Epithelial cell of proximal tubule (primary cell): ENCODE measurements at places on chromosomes 3 and 15. TPM values are rescaled to one million over a fixed set of nuclear protein-coding genes. Genes with fewer than 3 reads are reported as not detected.

DNA sequence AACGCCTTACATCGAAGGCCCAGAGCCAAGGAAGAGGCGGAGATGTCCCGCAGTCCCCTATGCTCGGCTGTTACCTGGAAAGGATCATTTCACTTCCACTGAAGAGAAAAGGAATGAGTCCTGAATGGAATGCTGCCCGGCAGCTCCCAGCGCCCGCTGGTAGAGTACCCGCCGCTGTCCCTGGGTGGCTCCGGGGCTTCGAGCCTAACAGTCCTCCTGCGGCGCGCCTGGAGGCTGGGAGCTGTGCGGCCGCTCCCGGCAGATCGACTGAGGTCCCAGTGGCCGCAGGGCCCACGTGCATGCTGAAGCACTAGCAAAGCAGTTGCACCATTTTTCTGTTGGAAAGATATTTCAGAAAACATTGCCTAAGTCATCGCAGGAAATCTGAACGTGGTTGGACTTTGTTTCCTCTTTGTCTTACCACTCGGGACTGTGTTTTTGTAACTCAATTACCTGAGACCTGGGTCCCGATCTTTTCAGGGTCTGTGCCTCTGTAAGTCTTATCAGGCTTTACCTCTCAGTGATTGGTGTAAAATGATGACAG is 984 bp downstream of the RNU6-1 start:
- no peak for DNase-seq

RTP4 gene
- total RNA-seq: 0.29 and 0.40 TPM in 2 replicates

SLC25A36 gene
- total RNA-seq: 26.8 and 34.4 TPM in 2 replicates

- DNase-seq: no peak
Observed at GRCh38 chr15:27094235-27094634, 123.3 kb downstream of the GABRG3 start.

- no peak for DNase-seq
Observed at GRCh38 chr3:113758389-113759024, 11.7 kb downstream of the ATP6V1A start.

- no peak for DNase-seq
Observed at GRCh38 chr3:65672871-65673815, 365.6 kb downstream of the MAGI1 start.

- no peak for DNase-seq
Observed at GRCh38 chr15:27214961-27215360, 244.0 kb downstream of the GABRG3 start.

GRCh38 chr3:12132881-12133280 is 25.8 kb downstream of the TIMP4 start:
- DNase-seq: no peak

DNA sequence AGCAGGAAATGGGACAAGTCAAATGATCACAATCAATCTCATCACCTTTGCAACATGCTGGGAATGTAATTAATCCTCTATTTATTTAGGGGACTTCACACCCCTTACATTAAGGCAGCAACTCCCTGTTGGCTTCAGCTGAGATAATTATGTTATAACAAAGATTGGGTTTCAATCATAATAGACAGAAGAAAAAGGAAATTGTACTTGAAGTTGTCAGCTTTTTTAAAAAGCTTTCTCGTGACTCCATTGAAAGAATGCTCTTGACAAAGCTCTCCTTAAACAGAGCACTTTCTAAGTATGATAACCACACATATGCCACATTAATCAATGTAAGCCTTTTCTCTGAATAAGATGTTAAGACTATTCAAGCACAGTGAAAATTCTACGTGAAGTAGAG is 65.7 kb downstream of the SHQ1 start:
- no peak for DNase-seq

- DNase-seq: no peak
Observed at GRCh38 chr3:66018057-66019033, 20.4 kb downstream of the MAGI1 start.

- no peak for DNase-seq
Observed at GRCh38 chr3:177322881-177323280, 125.6 kb upstream of the TBL1XR1 start.

DNA sequence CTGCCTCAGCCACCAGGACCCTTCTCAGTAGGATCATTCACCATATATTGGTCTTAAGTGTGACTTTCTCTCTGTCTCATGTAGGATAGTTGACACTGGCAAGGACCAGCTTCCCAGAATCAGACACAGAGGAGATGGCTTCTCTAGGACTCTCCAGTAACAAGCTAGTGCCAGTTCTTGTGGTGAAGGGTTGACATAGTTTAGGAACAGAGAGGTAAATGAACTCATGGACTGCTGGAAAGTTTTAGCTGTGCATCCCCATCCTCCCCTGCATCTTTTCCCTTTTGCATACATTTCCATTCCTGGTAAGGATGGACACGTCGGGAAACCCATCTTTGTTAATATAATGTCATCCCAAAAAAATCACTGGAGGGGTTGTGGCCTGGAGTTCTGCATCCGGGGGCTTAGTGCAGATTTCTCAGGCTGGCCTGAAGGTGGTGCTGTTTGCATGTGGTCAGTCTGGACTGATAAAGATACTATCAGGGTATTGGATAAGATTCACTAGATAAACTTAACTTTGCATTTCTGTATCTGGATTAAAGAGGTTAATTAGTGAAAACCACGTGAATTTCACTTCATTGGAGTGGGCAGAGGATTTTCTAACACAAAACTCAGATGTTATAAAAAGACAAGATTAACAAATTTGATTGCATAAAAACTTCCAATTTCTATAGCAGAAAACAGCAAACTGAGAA is 110.8 kb downstream of the TBC1D2B start:
- DNase-seq: no peak

- DNase-seq: no peak
Observed at GRCh38 chr3:43893727-43894126, 203.0 kb downstream of the ABHD5 start.

DNA sequence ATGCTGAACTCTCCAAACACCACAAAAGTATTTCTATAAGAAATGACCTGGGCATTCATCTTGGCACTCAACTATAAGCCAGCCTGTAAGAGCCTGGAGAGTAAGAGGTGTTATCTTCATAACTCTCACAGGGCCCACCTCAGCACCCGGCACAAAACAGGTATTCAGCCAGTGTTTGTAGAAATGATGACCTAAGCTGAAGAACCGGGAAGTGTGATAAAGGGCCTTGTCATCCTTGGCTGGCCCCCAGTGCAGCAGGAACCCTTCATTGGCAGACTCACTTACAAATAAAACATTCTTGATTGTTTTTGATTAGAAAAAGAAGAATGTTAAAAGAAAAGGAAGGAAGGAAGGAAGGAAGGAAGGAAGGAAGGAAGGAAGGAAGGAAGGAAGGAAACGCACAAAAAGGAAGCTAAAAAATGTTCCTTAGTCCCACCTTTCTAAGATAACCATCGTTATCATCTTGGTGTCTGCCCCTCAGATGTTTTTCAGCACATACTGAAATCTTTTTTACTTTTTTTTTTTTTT is 52.1 kb downstream of the DAPK2 start:
- DNase-seq: no peak

DNA sequence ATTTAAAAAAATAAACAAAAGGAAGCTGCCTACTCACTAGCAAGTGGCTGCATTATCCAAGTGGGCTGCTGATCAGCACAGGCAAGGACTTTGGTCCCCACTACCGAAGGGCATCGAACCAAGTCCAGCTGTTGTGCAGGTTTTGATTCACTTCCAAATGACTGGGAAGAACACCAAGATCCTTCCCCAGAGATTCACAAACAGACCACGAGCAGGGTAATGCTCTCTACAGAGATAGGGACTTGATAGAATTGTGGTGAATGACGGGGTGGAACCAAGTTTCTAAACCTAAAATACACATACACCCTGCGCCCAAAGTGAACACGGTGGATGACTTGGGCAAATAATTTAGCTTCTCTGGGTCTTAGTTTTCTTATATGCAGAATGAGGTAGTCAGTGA is 203.7 kb upstream of the ICE2 start:
- DNase-seq: no peak

- no peak for DNase-seq
Observed at GRCh38 chr15:70523616-70524015, 239.7 kb downstream of the UACA start.

- DNase-seq: no peak
Observed at GRCh38 chr3:152359385-152360248, 90.9 kb downstream of the MBNL1 start.

- DNase-seq: no peak
Observed at GRCh38 chr3:32700244-32700643, 15.3 kb downstream of the CNOT10 start.

ZSCAN2 gene
- total RNA-seq: 22.6 and 34.0 TPM in 2 replicates

GHRL gene
- not detected in 2 replicates for total RNA-seq

DNA sequence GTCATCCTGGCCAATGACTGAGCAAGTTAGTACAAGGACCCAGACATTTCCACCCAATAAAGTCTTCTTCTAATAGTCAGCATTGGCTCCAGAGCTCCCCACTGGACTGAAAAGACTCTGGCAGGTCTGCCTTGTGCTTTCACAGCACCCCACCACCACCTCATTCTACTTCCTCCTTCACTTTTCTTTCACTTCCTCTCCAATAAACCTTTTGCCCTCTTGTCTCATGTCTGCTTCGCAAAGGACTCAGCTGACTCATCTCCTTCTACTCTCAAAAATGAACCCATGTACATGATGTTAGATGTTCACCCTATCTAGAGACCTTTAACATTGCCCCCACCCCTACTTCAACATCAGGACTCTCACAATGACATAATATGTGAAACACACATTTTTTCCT is 181.0 kb upstream of the PPP2R3A start:
- no peak for DNase-seq

- DNase-seq: no peak
Observed at GRCh38 chr15:48720646-48721045, 75.1 kb upstream of the FBN1 start.

- no peak for DNase-seq
Observed at GRCh38 chr3:188979669-188980310, 192.0 kb upstream of the TPRG1 start.

DNA sequence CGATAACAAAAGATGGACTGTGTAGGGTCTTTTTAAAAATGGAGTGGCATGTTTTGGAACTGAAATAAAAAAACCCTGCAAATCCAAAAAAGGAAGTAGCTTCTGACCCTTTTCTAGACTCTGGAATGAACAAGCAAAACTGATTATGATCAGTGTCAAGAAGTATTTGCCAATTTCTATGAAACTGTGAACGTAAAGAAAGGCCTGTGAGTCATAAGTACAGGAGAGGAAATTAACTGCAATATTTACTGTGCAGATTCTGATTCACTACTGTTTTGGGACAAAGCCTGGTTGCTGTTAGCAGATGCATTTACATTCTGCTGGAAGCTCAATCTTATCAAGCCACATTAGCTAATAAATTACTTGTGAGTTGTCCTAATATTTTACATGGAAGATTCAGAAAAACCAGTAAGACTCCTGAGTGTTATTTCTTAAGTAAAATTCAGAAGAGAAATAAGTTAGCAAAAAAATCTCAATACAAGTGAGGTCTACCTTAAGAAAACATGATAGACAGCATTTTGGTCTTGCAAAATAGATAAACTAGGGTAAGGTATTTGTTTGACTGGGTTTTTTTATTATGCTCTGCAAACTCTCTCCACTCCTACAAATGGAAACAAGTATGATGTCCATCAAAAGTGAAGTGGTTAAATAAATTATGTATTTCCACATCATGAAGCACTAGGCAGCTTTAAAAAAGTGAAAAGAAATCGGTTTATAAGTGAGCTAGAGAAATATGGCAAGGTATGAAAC is 90.2 kb upstream of the LMOD3 start:
- no peak for DNase-seq

GRCh38 chr15:52097180-52097579 is 15.4 kb downstream of the BCL2L10 start:
- DNase-seq: no peak

GOLGA6L4 gene
- 0.23 and 0.36 TPM in 2 replicates for total RNA-seq

- DNase-seq: no peak
Observed at GRCh38 chr3:171956181-171956683, 83.1 kb upstream of the FNDC3B start.

VEPH1 gene
- total RNA-seq: 3.7 and 20.7 TPM in 2 replicates

- no peak for DNase-seq
Observed at GRCh38 chr3:9675736-9676290, 26.5 kb downstream of the MTMR14 start.

DNA sequence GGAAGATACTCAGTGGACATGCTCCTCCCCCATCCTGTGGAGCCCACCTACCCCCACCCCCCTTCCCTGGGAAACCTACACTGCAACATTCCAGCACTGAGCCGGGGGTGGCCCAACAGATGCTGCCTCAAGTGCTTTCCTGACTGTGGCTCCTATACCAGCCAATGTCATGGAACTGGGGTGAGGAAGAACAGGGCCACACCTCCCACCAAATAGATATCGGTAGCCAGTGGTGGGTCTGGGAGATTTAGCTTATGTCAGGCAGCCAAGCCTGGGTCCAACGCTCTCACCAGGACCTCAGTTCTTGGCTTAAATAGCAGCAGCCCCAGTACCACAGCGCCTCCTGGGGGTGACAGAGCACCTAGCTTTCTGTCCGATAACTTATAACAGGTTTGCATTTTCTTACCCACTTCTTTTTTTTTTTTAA is 30.3 kb downstream of the CDC25A start:
- DNase-seq: no peak

DNA sequence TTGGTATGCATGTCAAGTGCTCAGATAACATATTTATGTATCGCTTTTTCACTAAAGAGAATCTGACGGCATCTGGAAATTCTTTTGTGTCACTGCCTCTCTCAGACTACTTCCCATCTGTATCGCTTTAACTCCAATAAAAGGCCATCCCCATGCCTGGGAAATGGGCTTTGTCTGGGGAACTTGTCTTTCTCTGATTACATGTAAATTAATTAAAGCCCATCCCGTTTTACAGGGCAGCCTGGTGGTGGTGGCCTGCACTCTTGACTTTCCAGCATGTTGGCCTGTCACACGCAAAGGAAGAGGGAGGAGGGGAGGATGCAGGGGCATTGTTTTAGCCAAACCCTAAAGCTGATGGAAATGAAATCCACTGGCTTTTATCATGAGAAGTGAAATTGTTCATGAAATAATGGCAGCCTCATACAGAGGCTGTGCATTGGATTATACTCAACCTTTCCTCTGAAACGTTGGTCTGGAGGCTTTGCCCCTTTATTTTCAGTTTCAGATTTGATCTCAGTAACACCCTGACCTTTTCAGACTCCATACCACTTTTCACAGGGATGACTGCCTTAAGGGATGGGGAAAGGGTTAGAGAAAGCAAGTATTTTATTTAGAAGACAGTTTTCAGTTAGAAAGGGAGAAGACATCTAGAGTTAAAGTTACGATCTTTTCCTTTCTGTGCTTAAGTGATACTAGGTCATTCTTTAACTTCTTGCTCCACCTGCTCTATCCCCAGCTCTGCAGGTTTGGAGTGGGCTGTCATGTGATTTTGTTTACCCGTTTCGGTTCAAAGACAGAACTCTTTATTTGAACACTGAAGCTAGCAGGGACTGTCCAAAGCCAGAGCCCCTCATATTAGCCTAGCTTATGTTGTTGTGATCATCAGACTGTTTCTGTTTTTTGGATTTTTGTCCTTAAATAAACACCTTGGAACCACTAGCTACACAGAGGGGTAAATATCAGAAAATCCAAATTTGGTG is 94.6 kb upstream of the CTDSPL start:
- DNase-seq: no peak
